ENCODE measurements at places on chromosomes 7 and 10.

DNA sequence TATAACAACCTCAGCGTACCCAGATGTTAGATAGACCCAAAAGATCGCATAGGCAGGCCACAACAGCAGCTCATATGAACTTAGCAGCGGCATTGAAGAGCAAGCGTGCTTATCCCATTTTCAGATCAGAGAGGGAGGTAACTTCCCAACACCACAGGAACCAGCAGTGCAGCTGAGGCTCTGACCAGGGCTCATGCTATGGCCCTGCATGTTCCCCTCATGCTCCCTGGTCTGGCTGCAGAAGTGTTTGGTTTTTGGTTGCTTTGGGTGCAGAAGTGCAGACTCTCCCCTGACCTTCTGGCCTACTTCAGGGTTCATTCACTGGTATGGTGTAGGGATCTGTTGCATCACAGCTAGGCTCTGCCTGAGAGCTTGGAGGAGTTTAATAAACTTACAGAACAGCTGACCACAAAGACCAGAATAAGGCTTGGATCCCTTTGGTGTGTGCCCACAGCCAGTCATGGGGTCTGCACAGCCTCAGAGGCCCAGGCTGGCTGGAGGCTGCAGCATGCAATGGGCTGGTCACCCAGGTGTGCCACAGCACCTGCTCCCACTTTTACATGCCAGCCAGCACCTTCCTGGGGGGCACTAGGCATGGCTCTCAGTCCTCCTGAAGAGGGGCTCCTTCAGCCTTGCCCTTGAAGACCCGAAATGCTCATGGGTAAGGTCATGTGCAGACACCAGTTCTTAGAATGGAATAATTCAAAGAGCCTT lies 9.1 kb upstream of the CXCL12 start:
- no peak for DNase-seq

GRCh38 chr10:754914-755313 lies 65.4 kb upstream of the DIP2C start:
- no peak for DNase-seq

GRCh38 chr7:98276241-98276761 lies 5.2 kb upstream of the BRI3 start:
- no peak for DNase-seq

GRCh38 chr7:47351233-47352154 lies 230.4 kb downstream of the TNS3 start:
- DNase-seq, result no peak

DNA sequence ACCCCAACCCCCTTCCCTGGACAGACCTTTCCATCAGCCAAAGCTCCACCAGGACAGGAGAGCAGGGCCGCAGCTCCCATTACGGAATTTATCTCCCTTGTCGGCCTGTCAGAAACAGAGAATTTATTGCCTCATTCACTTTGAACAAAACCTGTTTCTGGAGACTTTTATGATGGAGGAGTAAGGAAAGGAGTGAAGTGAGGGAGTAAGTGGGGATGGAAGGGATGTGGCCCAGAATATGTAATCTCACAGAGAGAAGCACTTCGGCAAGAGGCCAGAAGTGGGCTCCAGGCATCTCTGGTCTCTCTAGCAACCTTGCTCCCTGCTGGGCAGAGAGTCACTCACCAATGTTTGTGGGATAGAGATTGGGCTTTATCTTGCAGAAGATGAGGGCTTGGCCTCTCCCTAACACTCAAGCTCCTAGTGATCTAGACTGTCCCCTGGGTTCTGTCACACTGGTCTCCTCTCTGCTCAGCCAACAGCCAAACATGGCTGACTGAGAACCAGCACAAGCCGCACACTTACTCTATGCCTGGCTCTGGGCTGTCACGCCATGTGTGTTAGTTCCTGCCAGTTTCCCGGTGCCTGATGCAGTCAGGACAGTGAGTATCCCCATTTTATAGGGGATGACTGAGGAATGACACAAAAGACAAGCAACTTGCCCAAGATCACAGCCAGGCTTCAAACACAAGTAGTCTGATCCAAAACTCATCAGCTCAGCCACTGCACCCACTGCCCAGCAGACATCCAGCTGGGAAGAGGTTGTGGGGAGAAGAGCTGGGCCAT lies 149.4 kb upstream of the ZMIZ1 start:
- DNase-seq, result no peak

GRCh38 chr10:30170814-30171213 lies 111.4 kb upstream of the JCAD start:
- no peak for DNase-seq

GRCh38 chr7:129778770-129779601 lies 167.5 kb downstream of the NRF1 start:
- no peak for DNase-seq

- peak; percentile 60 for DNase-seq
These were observed 830 bp downstream of the MET start for GRCh38 chr7:116672596-116673456.

Data from GM23338 (cell line).